ENCODE measurements at places on chromosomes 6 and 20.

DNA sequence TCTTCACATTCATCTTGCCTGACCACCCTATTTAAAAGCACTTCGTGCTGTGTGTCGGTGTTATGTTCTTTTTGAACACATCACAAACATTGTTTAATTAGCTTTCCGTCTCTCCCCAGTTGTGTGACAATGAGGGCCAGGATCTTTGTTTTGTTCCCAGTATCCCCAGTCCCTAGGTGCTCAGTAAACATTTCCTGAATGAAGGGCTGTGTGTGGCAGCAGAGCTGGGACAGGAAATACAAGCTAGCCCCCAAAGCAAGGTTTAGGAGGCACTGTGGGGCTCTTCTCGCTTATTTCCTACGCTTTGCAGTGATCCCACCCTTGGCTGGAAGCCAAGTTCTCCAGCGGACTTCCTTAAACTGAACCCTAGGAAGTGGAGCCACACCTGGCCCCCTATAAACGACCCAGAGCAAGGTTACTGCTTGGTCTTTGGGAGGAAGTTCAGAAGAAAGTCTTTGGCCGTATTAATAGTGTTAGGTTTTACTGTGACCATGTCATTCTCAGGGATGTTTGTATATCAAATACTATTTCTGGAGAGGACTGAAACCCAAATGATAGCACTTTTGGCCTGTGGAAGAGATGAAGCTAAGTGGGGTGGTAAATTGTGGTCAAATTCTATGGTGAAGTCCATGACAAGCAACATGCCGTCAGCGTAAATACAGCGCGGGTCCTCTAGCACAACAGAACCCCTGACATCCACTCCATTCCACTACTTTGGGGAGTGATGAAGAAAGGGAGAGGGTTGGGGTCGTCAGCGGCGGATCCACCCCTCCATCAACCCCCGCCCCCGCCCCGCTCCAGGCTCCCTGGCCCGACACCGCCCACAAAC, 570 bp upstream of the FANCE start:
- DNase-seq = no peak

DNA sequence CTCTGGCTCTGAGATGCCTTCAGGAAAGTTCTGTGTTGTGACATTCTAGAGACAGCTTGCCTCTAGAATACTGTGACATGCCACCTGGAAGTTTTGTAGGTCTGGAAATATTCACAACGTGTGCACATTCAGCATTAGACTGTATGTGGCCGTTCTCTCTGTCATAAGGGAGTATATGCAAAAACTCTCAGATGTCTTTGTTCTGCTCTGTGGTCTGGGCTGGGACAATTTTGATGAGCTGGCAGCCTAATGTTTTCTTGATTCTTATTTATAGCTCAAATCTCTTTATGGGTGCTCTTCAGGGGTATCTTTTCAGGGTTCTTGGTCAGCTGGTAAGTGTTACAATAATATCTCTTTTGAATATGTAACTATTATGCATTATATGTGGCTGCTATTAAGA, 355.1 kb downstream of the PAX1 start:
- DNase-seq = no peak

- no peak for DNase-seq
Measured at GRCh38 chr20:15081261-15081660, 743.8 kb upstream of the FLRT3 start.

DNA sequence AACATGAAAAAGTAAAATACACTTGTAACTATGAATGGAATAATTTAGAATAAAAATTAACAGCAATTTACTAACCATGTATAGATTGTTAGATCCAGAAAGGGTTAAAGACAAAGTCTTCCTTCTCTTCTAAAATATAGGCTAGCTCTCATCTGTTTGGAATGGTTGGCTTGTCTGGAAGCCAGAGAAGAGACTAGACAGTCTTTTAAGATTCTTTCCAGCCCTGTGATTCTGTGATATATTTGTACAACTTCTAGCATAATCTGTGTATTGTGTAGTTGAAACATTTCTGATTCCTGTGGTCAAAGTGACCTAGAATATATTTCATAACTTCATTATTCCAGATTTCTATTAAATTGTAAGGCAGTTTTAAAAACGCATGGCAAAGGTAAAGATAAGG, 196.6 kb downstream of the UST start:
- no peak for DNase-seq

DNA sequence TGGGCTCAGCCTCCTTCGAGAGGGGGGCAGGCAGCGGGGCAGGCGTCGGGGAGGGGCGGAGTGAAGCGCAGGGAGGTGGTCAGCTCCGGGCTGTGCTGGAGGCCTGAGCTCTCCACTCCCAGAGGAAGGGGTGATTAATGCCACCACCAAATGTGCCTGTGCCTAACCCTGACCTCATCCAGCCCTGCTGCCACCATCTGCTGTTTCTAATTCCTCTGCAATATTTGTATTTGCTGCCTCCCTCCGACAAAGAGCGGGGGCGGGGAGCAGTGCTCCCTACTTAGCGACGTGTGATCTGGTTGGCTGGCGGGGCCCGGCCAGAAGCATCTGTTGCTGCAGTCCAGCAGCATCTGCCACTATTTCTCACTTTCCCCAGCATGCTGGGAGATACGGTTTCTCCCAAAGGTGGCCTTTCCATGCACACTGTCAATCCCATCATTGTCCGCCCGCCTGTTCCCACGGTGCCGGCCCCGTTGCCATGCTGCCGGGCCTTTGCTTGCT, 47.0 kb downstream of the DLL1 start:
- no peak for DNase-seq

- DNase-seq = no peak
Measured at GRCh38 chr6:71367756-71368155, 79.1 kb downstream of the OGFRL1 start.

GRCh38 chr6:42877695-42878094, 1.7 kb upstream of the RPL7L1 start:
- no peak for DNase-seq

GRCh38 chr6:159416891-159417560, 247.8 kb downstream of the FNDC1 start:
- no peak for DNase-seq

- no peak for DNase-seq
Measured at GRCh38 chr6:148493424-148493823, 150.8 kb downstream of the SASH1 start.

- DNase-seq = no peak
Measured at GRCh38 chr6:13216236-13217014, 111.9 kb downstream of the TBC1D7 start.

DNA sequence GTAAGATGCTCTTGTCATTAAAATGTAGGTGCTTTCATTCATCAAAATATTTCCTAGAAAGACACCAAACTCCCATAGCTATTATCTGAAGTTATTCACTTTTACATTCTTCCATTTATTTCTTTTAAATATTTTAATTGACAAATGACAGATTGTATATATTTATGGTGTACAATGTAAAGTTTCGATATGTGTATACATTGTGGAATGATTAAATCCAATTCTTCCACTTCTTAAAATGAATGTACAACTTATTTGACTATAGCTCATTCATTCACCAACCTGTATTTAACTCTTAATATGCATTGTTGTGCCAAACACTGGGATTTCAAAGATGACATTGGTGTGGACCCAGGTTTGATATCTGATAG, 41.0 kb downstream of the CCN2 start:
- DNase-seq = no peak

DNA sequence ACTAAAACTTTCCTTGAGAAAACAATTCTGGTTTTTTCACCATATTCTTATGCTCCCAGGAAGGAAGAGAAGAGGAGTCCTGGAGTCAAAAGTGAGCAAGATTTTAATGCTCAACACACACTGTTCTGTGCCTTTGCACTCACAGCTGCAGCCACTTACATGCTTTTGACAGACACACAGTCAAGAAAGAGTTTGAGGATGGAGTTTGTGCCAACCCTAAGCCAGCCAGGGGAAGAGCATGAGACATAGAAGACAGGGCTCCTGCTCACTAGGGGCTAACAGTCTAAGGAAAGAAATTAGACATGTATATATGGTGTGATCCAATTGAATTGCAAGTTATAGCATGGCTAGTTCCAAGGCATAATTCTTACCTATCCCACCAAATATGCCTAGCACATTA, 37.1 kb upstream of the IL17A start:
- DNase-seq = no peak

DNA sequence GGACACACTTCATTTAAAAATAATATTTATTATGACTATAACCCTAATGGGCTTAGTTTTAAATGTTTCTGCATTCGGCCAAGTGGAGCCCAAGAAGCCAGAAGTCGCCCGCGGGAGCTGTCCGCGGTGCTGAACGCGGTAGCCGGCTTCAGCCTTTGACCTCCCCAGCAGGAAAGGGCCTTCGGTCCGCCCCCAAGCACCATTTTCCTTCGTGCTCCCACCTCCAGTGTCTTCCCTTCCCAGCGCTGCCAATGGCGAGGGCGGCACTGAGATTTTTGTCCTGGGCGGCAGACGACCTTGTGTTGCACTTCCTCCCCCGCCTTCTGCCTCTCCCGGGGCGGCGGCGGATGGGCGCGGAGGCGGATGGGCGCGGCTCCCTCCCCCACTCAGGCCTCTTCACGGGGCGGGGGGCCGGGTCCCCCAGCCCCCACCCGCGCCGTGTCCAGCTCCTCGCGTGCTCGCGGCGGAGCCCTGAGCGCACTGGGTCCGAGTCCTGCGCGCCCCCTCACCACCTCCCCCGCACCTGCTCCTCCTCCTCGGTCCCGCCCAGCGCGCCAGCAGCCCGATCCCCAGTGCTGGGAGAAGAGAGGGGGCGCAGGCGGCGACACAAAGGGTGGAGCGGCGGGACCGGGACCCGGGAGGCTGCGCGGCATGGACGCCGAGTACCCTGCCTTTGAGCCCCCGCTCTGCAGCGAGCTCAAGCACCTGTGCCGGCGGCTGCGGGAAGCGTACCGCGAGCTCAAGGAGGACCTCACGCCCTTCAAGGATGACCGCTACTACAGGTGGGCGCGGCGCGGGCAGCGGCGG, 23.6 kb upstream of the TMEM181 start:
- DNase-seq = peak; percentile 61

DNA sequence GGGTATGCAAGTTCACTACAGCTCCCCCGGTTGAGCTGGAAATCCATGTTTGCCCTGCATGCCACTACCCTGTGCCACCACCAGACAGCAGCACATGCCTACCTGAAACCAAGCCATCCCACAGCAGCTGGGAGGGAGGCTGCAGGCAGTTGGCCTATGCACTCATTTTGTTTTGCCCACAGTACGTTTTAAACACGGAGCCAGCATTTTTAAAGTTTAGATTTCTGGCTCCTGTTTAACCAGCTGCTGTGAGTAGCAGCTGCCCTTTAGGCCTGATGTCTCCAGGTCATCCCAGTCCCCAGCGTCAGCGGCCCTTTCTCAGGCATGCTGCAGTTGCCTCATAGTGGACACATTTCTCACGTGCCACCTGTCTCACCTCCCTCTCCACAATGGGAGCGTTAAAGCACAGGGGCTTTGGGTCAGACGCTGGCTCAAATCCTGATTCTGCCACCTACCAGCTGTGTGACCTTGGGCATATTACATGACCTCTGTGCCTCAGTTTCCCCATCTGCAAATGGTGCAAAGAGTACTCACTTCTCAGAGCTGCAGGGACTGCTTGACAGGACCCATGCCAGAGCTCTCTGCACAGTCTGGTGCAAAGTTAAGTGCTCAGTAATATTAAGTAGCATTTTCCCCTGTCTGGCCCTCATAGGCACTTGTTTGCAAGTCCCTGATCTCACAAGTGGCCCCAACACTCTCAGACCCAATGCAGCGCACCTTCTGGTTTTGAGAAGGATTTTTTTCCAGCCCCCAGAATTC, 8.2 kb upstream of the UBE2V1 start:
- peak; percentile 38 for DNase-seq

DNA sequence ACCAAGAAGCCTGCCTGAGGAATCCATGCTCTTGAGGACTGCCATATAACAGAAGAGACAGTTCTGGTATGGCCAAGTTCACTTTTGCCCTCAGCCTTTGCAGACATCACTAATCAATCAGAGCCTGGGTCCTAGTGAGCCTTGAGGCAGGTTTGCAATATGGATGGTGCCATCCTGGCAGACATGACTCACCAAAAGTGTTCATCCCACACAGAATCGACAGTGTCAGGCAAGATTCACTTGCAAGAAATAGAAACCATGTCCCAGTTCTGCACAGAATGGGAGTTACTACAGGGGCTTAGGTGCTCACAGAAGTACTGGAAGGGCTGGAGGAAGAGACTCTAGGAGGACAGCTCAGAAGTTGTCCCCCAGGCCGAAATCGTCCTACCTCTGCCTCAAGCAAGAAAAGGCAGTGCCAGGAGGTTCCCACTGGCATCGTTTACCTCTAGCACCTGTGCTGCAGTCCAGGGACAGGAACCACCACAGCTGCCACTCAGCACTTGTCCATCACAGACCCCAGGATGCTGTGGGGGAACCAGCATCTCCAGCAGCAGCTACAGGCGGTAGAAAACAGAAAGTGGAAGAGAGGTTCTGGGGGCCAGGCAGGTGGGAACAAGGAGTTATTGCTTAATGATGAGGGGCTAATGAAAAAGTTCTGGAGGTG, 42.6 kb upstream of the PHACTR3 start:
- DNase-seq = no peak

DNA sequence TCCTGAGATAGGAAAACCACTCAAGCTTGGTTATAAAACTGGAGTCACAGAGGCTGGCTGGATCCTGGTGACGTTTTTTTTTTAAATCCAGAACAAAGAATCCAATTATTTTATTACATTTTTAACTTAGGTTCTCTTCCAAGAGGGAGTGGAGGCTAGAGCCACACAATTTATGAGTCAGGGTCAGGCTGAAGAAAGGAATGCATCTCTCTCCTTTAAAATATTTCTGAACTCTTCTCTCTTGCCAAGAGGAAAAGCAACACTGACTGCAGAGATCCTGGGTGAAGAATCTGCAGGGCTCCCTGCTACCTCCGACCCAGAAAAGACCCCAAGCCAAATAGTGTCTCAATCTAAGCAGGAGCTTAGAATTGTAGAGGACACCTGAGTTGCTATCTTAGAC, 88.5 kb upstream of the SSTR4 start:
- no peak for DNase-seq

DNA sequence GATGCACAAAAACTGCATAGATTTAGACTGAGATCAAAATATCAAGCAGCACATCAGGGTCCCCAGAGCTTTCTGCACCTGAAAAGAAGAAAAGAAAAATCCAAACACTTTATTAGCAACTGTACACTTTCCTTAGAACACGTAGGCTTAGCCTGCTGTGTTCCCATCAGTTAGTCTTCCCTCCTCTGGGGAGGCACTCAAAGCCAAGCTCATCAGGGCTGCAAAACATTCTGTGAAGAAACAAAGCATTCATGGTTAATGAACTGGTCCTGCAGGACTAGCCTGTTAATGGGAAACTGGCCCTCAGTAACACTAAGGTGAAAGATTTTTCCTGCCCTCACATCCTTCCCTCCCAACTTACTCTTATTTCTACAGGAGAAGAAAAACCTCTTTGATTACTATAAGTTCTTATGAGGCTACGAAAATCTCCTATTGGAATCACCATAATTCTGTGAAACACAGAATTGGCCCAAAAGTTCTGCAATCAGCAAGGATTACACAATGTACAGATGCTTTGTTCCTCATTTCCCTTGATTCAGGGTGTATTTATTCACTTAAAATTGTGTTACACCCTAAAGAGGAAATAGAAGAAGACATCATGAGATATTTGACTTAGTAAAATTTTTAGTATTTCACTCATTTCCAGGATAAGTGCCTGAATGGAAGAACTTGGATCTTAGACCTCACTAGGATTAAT, 901.0 kb upstream of the MAP3K7 start:
- no peak for DNase-seq

- DNase-seq = no peak
Measured at GRCh38 chr6:55511122-55511800, 67.7 kb downstream of the HMGCLL1 start.

Data from activated T-cell treated with anti-CD3 and anti-CD28 coated beads for 48 hours (primary cell).